ENCODE measurements at places on chromosomes 4 and X.

- DNase-seq: no peak
Measured at GRCh38 chr4:187176261-187176910, 452.7 kb upstream of the FAT1 start.

DNA sequence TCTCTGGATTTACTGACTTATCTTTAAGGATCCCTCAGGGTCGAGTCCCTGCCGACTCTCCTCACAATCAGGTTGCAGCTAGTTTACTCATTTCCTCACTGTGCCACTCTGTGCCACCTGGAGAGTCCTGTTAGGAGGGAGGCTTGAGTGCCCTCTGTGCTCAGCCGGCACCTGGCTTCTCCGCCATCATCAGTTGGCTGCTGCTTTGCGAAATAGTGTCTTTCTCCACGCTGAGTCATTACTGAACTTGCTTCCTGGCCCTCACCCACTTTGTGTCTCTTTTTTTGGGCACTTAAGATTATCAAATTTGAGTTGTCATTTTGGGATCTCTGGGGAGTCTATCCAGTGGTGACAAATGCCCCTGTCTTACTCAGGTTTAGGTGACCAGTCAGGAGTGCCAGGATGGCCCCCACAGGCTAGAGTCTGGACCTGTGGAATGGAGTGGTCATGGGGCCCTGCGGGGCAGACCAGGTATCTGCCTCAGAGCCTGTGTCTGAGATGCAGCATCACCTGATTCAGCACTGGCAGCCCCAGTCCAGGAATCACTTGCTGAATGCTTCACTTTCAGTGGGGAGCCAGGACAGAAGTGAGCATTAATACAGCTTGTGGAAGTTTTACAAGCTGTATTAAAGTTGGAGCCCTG lies 37.7 kb downstream of the JADE1 start:
- DNase-seq: no peak

- DNase-seq: peak; percentile 39
Measured at GRCh38 chr4:74262522-74262921, 45.7 kb upstream of the EPGN start.

DNA sequence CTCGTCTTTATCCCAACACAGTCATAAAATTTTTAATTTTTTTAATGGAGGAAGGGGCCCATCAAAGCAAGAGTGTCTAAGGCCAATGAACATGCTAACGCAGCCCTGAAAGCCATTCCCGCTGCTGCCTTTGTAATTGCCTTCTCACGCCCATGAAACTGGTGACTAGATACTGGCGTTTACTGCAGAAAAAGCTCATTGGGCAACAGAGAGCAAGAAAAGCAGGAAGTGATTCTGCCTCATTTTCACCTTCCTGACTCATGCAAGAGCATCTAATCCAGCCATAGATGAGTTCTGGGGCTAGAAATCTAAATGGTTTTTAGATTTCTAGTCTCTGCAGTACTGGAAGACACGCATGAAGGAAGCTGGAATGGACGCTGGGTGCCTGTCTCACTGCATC lies 72.5 kb downstream of the ANXA3 start:
- DNase-seq: no peak

- no peak for DNase-seq
Measured at GRCh38 chrX:132639446-132639845, 150.6 kb upstream of the MBNL3 start.

DNA sequence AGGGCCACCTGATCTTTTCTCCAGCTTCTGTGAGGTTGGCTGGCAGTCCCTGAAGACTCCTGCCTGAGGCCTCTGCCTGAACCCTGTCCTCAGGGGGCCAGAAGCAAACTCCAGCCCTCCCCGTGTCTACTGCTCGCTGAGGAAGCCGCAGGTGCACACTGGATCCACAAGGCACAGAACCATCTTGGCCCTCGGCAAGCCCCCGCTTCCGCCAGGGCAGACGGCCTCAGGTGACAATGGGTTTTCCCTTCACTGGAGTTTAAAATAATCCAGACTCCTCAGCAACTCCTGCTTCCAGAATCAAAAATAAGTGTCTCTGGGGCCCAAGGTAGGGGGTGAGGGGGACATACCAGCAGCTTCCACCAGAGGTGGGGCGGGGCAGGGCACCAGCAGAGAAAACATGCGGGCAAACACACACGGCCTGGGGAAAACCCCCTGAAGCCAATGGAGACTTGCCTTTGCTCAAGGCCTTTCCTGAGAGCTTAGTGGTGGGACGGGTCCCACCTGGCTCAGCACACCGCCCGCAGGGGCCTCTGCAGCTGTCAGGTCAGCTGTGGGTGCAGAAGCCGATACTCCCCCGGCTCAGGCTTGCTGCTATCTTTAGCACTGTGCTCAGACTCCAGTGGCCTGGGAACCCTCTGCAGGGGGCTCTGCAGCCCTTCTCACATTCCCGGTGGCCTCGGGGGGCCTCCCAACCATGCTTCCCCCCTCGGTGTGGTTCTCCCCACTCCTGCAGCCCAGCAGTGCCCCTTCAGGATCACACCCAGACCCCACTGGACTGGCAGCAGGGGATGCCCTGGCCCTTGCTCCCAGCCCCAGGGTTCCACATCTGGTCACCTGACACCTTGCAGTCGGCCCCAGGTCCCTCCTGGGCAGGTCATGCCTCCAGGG lies 1.9 kb downstream of the MYL5 start:
- no peak for DNase-seq

DNA sequence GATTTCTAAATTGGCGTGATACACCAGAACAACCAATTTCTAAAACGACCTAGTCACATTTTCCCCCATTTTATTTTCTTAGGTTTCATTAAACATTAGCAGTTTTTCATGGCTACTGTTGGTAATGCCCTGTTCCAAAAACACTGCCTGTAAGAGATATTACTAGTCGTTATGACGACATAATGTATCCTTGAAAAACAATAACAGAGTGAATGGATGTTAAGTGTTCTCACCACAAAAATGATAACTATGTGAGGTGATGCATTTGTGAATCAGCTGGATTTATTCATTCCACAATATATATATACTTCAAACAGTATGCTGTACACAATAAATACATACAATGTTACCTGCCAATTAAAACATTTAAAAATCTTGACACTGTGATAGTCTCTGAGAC lies 1147.6 kb upstream of the PCDH10 start:
- DNase-seq: peak; percentile 79

DNA sequence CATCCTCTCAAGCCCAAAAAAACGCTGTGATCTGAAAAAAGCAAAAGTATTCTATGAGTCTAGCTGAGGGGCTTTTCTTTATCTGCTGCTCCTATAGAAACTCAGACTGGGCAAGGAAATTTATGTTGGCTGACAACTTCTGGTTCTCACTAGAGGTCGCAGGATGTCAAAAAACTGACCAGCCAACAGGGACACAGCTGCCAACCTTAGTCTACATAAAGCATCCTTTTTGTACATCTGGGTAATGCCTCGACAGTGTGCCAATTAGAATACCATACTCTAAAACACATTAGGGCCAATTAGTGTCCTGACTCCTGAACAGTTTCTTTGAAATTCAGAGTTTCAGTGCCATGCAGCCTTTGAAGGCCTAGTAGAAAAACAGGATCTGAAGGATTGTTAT lies 8.8 kb upstream of the TLL1 start:
- peak; percentile 15 for DNase-seq

DNA sequence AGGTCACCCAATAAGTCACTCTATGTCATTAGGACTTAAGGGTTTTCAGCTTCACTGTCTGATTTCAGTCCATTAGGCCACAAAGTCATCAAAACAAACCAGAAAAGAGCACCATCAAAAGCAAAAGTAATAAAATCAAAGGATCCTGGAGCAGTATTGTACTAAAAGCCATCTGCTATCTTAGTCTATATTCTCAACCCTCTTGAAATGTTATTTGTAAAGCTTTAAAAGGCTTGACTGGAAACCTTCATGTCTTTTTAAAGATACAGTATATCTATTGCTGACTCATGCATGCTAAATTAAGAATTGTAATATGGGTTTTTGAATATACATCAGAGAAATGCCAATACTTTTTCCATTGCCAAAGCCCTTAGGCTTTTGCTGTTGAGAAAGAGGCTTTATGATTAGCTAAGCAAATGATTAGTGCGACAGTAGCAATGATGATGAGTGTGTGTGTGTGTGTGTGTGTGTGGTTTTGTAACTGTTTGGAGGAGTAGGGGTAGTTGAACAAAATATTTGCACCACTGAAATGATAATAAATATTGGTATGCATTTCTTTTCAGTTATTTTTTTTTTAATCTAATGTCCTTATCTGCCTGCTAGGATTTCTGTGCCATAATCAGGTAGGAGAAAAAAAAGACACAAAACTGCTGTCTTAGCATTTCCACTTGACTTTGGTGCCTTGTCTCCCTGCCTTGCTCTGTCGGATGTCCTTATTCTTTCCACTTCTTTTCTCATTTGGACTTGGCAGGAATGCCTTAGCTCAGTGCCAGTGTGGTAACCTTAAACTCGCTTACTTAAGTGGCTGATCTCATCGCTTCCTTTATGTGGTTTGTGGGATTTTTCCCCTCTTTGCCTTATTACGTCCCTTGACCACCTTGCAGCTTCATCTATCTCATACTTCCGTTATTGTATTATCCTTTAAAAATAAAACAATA lies 119.7 kb downstream of the PCDH7 start:
- DNase-seq: peak; percentile 54

DNA sequence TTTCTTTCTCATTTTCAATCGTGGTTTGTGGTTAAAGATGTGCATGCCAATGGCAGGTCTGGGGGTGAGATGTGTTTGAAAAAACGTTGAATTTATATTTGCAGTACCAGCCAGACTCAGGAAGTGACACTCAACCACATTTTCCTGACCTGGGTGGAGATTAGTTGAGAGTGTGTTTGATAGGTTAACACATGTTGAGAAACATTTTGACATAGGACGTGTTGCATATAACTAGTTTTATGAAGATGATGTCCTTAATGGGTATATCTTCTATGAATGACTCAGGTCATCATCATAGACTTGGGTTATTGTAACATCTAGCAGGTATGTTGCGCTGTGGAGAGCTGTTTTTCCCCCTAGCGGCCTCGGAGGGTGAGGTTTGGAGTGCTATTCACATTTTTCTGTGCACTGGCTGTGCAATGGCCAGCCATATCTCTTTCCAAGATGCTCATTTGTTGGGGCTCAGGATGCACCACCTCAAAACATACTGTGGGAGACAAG lies 21.7 kb upstream of the CD38 start:
- DNase-seq: peak; percentile 32

GRCh38 chr4:183443655-183444213 lies 702 bp upstream of the CDKN2AIP start:
- no peak for DNase-seq

DNA sequence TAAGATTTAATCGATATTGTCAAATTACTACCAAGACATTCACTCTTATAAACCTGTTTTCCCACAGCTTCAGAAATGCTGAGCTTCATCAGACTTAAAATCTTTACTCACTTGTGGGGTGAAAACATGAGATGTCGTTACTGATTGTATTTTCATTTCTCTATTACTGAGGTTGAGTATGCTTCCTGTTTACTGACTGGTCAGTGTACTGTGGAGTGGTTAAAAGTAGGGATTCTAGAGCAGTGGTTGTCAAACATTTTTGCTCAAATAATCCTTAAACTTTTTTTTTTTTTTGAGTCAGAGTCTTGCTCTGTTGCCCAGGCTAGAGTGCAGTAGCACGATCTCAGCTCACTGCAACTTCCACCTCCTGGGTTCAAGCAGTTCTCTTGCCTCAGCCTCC lies 50.3 kb downstream of the NSUN7 start:
- no peak for DNase-seq

DNA sequence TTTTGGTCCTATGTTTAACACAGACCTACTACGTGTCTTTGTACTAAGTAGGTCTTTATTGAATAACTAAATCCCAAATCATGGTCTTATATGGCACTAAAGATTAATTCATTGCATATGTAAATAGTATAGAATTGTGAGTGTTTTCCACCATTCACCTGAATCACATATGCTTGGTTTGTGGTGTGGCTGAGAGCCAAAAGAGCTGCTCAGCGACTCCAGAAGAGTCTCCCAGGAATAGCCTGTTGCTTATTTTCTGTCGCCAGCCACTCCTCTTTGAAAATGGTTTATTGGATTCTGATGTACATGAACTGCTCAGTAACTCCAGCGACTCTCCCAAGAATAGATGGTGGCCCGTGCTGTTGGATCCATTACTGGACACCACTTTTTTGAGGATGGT lies 184.5 kb downstream of the CLCN4 start:
- no peak for DNase-seq

GRCh38 chr4:168496834-168497233 lies at the start of gene PALLD:
Gene PALLD (plus strand): TSS chr4:168497052.
- DNase-seq: peak; percentile 36

DNA sequence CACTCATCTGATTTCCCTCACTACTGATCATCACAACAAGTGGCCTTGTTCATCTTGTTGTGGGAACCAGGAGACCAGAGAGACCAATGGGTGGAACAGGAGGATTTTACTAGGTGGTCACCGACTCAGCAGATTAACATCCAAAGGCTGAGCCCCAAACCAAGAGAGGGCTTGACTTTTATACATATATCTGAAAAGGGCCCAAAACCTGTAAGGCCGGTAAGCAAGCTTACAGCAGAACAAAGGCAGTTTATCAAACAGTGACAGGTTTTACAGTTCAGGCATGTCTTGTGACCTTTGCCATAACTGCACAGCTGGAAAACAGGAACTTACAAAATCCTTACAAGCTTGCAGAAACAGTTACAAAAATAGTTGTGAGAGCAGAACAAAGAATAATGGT lies 195.9 kb downstream of the OR13H1 start:
- DNase-seq: peak; percentile 0

GRCh38 chr4:78644744-78645330 lies 93.3 kb downstream of the ANXA3 start:
- peak; percentile 91 for DNase-seq

- no peak for DNase-seq
Measured at GRCh38 chrX:1190596-1191145, 21.8 kb downstream of the CRLF2 start.

- DNase-seq: peak; percentile 96
Measured at GRCh38 chr4:184383497-184384055, 90.8 kb downstream of the IRF2 start.
